Fibroblast of upper back skin (primary cell): ENCODE measurements at places on chromosomes 16 and 17.

GRCh38 chr17:44321246-44322120, 3.1 kb downstream of the SLC25A39 start:
- no peak for DNase-seq

- peak; percentile 34 for DNase-seq
These were observed 322.1 kb downstream of the MAP2K4 start for GRCh38 chr17:12342609-12343435.

DNA sequence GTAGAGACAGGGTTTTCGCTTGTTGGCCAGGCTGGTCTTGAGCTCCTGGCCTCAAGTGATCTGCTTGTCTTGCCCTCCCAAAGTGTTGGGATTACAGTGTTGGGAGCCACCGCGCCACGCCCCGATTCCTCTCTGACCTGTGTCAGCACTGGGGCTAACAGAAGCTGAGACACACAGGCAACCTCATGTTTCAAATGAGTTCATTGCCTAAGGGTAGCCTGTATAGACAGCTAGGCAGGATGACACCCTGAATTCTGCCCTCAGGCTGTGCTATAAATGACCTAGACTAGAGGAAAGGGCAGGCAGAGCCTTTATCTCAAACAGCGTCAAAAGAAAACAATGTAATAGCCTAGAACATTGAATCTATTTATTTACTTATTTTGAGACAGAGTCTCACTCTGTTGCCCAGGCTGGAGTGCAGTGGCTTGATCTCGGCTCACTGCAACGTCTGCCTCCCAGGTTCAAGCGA, 2.3 kb upstream of the CDK3 start:
- no peak for DNase-seq

- peak; percentile 85 for DNase-seq
These were observed 1.1 kb downstream of the DCUN1D3 start for GRCh38 chr16:20899071-20899470.

- DNase-seq: no peak
These were observed 1.1 kb upstream of the WBP2 start for GRCh38 chr17:75856062-75856756.

DNA sequence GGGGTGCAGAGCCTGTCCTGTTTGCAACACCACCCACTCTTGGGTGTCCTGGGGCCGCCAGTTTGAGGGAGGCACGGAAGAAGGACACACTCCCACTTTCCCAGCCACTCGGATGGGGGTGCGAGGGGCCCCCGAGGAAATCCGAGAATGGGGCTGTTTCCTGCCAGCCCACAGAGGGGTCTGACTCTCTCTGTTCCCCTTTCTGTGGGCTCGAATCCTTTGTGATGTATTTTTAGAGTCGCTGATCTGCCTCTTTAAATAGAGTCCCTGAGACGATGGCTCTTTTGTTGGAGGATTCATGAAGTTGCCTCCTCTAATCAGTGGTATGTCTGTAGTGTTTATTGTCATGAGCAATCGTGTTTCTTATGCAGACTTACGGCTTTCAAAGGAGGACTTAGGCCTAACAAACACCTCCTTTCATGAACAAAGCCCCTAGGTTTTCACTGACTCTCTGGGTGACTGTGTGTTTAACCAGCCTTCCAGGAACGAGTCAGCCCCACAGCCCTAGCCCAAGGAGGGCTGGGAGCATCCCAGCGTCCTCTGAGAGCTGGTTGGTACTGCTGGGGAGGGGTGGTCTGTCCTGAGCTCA, 29.1 kb downstream of the CIBAR2 start:
- DNase-seq: no peak

DNA sequence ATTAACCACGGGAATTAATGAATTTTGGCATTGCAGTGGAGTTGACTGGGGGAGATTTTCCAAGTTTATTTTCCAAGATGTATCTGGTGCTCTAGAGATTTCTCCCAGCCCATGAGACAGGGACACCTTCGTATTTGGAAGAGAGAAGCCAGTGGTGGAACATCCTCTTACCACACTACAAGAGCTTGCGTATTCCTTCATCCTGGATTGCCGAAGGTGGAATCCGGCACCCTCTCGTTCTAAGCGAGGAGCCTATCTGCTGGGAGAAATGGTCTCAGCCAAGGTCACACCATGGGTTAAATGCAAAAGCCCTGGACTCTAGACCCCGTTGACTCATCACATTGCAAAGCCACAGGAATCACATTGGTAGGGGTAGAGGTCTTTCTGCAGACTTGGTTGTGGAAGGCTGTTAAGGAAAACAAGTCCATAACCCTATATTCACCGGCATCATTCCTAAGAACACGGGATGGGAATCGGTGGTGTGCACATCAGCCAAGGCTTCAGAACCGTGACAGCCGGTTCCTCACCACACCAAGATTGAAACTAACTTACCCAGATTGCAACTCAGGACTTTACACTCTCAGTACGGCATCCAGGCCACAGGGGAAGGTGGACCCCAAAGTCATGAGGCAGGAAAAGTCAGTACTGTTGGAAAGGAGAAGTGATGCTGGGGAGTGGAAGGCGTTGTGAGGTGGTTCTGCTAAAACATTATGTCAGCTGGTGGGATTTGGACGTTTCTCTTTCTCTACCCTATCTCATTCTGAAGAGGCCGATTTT, 259.8 kb downstream of the CPPED1 start:
- no peak for DNase-seq

DNA sequence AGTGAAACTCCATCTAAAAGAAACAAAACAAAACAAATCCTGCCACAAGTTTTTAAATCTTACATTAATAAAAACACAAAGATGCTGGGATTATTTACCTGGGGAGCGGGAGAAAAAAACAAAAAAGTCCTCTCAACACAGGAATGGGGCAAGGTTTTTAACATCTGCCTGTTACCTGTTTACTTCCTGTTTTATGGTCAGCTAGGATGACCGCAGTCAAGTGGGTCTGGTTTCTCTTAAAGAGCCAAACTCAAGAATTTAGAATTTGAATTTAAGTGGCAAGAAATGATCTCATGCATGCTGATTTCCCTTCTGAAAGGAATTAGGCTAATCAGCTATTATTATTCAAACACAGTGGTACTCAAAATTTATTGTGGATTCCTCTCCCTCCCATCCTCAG, 39.7 kb upstream of the TBC1D3K start:
- no peak for DNase-seq

- DNase-seq: peak; percentile 75
These were observed 35.7 kb downstream of the ZCCHC14 start for GRCh38 chr16:87457061-87457611.

DNA sequence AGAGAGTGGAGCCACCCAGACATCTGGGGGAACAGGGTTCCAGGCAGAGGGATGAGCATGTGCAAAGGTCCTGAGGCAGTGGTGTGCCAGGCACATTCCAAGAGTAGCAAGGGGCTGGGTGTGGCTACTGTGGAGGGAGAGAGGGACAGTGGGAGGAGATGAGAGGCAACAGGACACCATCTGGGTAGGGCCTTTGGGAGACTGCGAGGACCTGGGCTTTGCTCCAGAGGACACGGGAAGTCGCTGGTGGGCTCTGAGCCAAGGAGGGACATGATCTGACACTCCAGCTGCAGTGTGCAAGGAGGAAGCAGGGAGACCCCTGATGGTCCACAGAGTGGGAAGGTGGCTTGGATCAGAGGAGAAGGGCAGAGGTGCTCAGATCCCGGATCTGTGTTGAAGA, 56.7 kb upstream of the MED9 start:
- DNase-seq: no peak

DNA sequence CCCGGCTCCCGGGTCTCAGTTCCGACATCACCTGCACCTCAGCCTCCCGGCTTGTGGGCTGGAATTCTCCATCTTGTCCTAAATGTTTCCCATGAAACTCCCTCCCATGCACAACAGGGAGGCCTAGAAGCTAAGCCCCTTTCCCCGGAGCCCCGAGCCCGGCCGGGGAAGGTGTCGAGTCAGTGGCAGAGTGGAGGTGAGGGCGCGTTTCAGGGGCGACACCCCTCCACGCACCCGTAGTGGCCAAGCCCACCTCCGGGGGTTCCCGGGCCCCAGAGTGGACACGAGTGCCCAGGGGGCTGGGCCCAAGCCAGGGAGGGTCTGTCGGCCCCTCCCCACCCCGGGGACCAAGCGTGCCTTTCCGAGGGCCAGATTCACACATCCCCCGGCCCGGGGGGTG, 25.0 kb upstream of the C1QTNF8 start:
- DNase-seq: no peak

- DNase-seq: no peak
These were observed 158.3 kb upstream of the KCNJ16 start for GRCh38 chr17:69916761-69917160.

DNA sequence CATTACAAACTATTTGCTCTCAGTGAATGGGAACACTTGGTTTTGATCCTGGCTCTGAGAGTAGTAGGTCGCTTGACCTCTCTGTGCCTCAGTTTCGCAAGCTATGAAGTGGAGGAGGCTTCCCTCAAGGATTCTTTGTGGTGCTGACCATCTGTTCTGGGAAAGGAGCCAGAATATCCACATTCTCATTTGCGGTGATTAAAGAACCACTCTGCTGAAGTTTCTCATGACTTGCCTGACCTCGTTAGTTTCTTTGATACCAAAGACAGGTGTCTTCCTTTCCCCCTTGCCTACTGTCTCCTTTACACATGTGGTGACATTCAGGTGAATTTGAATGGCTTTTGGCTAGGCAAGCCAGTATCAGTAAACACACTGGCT, 116.0 kb downstream of the SNX29 start:
- DNase-seq: peak; percentile 89

DNA sequence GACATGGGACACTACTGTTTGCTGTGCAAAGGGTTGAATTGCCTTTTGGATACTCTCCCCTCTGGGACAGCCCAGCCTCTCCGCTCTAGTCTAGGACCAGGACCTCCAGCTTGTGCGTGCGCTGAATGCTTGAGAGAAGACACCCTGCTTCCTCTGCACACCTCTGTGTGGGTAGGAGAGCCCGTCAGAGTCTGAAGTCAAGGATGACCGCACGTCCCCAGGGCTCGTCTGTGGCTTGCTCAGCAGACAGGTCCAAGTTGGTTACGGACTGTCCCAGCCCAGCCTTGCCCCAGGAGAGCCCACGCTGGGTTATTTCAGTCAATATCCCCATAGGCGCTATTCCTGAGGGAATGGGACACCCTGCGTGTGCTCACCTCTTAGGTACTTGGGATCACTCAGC, 3.7 kb downstream of the C16orf89 start:
- no peak for DNase-seq

GRCh38 chr16:23742766-23743165, 12.1 kb upstream of the CHP2 start:
- no peak for DNase-seq

GRCh38 chr17:309361-309888, 43.2 kb downstream of the RPH3AL start:
- DNase-seq: peak; percentile 9

GRCh38 chr16:77373726-77374125, 61.1 kb downstream of the ADAMTS18 start:
- DNase-seq: no peak

DNA sequence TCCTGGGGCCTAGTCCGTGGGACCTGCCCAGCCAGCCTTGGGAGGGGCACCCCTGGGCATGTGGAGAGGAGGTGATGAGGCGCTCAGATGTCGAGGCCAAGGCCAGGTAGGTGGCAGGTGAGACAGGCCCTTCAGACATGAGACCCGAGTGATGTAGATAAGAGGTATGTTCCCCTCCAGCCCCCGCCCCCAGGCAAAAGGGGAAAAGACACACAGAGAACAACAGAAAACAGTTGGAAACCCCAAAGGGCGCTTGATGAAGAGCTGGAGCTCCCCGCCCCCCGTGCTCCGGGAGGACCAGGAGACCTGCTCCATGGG, 95.4 kb upstream of the CBX4 start:
- DNase-seq: no peak

- DNase-seq: no peak
These were observed 106.8 kb upstream of the SEC14L1 start for GRCh38 chr17:77033892-77034404.

DNA sequence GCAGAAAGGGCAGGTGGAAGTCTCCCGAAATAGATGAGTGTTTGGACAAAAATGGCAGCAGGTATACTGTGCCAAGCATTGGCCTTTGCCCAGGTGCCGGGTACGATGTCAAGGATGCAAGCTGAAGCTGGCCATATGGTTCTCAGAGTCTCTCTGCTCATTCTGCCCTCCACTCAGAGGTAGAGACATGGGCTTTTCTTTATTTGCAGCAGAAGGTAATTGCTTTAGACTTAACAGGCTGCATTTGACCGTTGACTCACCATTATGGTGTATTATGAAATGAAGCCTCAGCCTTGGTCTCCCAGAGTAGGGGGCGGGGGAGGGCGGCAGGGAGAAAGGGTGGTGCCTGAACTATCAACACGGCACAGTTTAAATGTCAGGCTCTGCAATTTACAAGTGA, 969.1 kb upstream of the EEF2KMT start:
- DNase-seq: no peak

DNA sequence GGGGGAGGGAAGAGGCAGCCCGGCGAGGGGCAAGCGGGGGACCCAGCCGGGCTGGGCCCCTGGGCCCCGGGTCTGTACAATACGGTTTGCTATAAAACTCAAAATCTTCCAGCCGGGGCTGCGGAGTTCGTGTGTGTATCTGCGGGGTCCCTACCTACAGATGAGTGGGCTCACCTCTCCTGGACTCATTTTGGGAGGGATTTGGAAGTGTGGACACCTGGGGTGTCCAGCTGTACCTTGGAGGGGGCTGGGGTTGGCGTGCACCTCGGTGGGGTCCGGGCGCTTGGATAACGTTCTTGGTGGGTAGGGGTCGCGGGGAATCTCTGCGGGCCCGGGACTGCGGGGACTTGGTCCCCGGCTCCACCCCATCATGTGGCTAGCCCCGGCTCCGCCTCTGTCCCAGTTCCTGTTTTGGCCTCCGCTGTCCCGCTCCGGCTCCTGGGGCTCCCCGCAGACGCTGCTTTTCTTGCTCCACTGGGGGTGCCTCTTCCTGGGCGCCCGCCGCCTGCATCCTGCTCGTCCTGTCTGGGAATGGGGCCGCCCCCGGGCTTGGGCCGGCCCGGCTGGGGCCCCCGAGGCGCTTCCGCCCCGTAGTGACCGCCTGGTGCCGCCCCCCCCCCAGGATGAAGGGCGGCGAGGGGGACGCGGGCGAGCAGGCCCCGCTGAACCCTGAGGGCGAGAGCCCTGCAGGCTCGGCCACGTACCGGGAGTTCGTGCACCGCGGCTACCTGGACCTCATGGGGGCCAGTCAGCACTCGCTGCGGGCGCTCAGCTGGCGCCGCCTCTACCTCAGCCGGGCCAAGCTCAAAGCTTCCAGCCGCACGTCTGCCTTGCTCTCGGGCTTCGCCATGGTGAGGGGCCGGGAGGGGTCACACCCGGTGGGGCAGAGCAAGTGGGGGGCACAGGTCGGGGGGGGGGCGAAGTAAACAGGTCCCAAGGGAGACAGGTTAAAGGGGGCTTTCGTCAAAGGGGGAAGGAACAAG, at the start of gene ORAI3:
Gene ORAI3, plus strand, starts transcription at position 402 of the 983 bp plus-strand sequence. Its CDS starts 222 bp downstream, at position 624.
- DNase-seq: peak; percentile 41

DNA sequence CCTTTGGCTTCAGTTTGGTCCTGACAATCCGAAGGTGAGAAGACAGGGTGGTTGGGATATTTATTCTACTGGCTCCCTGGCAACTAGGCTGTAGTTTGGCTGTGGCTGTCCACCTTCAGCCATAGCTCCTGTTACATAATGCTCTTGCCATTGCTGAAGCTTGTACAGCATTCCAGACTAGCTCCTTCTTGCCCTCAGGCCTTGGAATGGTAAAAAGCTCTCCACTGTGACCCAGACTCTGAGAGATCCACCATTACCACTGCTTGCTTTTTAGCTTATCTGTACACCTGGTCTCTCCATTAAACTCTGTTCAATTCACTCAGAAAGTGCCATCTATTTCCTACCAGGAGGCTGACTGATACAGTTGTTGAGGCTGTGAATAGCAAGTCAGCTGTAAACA, 231.8 kb upstream of the MON1B start:
- DNase-seq: no peak
